ENCODE measurements at places on chromosomes 1 and 21.
A peak's percentile ranks its signal among the peaks of the same experiment; 100 is the strongest.

- no peak for DNase-seq
Observed at GRCh38 chr1:53384796-53385195, 56.9 kb upstream of the LRP8 start.

GRCh38 chr1:28580722-28581530, 11.1 kb upstream of the RAB42 start:
- peak; percentile 68 for DNase-seq

DNA sequence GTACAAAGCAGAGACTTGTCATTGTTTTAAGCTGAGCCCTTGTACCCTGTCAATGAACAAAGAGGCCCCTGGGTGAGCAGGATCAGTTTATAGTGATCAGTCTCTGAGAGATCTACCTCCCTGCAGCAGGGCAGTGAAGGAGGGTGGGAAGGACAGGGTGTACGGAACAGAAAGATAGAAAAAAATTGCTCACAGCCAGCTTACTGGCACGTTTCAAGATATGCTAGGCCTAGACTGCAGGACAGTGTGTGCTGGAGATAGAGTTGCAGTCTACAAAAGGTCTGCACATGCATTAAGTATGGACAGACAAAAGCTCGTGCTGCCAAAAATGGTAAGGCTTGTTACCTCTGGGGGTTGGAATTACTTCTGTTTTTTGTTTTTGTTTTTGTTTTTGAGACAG, 34.6 kb downstream of the OVAAL start:
- no peak for DNase-seq

GRCh38 chr1:56688522-56689026, 43.5 kb downstream of the PRKAA2 start:
- DNase-seq, result no peak

DNA sequence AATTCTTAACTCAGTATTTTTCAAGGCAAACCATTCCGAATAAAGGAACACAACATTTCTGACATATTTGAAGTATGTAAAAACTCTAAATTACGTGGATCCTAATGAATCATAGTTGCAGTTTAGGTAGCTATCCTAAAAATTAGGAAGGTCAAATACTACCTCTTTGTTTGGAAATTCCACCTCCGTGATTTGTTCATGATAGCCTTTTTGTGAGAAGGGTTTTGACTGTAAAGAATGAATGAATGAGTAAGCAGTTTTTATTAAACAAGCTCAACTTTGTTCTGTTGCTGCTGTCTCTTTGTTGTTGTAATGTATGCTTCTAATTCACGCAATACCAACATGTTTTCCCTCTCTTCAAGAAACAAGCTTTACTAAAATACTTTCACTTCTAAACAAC, 840.4 kb downstream of the USP25 start:
- DNase-seq, result no peak

DNA sequence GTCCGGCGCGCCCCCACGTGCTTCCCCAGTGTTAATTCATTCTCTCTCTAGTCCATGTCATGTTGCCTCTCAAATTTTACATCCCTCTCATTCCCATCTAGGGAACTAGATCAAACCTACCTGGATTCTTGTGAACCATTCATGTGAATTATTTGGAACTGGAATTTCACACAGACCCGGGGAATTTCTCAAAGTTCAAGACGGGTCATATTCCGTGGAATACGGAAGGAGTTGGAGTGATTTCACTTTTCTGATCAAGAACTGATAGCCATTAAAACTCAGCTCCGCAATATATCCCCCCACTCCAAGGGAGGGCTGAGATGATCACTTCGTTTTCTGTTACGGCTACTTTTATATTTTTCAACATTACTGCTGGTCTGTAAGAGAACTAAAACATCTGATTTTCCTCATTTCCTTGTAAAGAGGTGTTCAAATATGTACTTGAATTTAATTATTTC, 1.0 kb upstream of the ENO1 start:
- DNase-seq, result no peak

DNA sequence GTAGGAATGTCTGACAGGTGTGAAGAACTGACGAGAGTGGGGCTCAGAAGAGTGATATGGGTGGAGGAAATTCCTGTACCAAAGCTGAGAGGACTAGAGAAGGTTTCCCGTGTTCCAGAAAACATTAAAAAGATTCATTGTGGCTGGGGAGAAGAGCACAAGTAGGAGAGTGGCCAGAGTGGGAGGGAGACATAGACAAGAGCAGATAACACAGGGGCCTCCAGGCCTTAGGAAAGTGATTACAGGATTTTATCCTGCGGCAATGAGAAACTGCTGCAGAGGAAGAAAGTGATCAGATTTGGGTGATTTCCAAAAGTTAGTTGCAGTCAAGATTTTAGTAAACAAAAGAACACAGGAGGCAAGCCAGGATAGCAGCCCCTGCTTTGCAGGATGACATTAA, 7.9 kb downstream of the C8B start:
- DNase-seq, result no peak

- DNase-seq, result no peak
Observed at GRCh38 chr1:209370241-209370995, 213.1 kb upstream of the CAMK1G start.

GRCh38 chr1:3654549-3655281, 2.4 kb downstream of the TP73 start:
- no peak for DNase-seq

DNA sequence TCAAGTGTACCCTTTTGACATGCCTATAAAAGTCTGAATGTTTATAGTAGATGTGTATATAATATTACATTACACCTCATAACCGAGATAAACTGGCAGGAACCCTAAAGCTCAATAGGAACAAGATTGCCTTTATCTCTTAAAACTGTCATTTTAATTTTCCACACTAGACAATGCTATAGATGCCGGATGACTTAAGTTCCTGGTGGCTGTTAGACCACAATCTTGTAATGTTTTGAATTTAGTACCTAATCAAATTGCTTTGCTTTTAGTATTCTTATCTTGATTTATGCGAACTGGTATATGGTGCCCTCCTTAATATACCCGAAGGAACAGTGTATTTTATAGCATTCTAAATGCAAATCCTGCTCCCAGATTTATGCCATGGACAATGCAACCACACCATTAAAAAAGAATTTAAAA, 1397.0 kb upstream of the ADGRL4 start:
- DNase-seq, result no peak

- no peak for DNase-seq
Observed at GRCh38 chr1:151854658-151855057, 1.1 kb upstream of the THEM5 start.

GRCh38 chr1:204503122-204503912, 8.7 kb upstream of the PIK3C2B start:
- peak; percentile 86 for DNase-seq

DNA sequence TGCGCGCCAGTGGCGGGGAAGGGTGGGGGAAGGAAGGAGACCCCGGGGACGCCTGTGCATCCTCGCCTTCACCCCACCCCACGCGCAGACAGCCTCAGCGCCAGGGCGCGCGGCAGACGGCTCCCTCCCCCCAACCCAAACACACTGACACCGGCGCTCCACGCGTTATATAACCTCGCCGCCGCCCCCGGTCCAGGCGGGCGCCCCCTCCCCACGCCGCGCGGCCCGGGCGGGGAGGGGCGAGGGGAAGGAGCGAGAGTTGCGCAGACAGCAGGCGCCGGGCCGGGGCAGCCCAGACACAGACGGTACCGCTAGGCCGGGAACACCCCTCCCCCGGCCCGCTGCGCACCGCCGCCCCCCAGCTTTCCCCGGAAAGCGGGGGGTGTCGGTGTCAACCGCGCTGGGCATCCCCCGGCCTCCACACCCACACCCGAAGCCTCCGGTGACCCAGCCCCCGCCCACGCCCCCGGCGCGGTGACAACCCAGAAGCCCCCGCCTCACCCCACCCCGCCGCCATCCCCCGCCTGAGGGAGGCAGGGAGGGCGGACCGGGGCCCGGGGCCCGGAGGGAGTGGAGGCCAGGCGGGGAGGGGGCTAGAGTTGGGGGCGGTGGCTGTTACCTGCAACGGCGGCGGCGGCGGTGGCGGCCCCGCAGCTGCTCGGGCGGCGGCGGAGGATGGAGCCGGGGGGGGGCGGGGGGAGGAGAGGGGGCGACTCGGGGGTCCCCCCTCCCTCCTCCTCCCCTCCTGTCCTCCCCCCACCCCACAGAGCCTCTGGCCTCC, 432 bp downstream of the AKT3 start:
- peak; percentile 21 for DNase-seq

GRCh38 chr1:214002472-214002871, 14.7 kb downstream of the PROX1 start:
- DNase-seq, result no peak

DNA sequence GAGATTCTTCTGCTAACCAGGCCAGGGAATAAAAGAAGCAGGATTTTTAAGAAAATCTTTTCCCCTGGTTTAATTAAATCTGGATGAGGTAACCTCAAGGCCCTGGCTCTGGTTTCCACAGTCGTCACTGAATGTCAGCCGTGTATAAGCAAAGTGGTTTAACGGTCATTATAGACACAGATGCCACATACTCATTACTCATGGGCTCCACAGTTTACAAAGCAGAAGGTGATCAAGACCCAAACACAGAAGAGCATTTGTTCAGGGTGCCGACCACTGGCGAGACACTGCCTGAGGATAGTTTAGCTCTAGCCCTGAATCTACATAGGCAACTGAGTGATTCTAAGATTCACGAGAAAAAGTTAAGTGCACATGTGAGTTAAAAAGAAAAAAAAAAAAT, 27.8 kb upstream of the RAP1GAP start:
- no peak for DNase-seq

DNA sequence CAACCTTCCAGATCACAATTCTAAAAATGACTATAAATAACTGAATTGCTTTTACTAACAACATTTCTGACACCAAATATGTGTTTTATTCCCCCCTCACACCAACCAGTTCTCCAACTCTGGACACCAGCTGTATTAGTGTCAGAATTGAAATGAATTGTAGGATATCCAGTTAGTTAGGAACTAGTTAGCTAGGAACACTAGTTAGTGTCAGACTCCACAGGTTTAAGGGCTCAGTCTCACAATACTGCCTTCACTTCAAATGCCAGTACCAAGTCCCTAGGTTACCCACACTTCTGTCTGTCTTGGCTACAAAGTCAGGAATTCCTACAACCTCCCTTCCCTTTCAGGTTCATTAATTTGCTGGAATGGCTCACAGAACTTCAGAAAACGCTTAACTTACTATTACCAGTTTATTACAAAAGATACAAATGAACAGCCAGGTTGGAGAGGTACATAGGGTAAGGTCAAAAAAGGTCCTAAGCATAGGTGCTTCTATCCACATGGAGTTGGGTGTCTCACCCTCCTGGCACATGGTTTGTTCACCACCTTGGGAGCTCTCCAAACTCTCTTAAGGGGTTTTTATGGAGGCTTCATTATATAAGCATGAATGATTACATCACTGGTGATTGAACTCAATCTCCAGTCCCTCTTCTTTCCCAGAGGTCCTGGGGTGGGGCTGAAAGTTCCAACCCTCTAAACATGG, 4.2 kb downstream of the STXBP3 start:
- no peak for DNase-seq

- DNase-seq, result no peak
Observed at GRCh38 chr1:205448540-205449253, 7.1 kb downstream of the BLACAT1 start.

GRCh38 chr1:47534436-47534835, 96.6 kb downstream of the FOXD2 start:
- DNase-seq, result no peak

GRCh38 chr1:153540394-153541361, at the start of gene S100A5:
Gene S100A5 (minus strand): TSS chr1:153540934. CDS start chr1:153540191, 743 bp downstream.
- DNase-seq, result peak; percentile 69

- peak; percentile 66 for DNase-seq
Observed at GRCh38 chr1:169795687-169796086, 980 bp upstream of the METTL18 start.

DNA sequence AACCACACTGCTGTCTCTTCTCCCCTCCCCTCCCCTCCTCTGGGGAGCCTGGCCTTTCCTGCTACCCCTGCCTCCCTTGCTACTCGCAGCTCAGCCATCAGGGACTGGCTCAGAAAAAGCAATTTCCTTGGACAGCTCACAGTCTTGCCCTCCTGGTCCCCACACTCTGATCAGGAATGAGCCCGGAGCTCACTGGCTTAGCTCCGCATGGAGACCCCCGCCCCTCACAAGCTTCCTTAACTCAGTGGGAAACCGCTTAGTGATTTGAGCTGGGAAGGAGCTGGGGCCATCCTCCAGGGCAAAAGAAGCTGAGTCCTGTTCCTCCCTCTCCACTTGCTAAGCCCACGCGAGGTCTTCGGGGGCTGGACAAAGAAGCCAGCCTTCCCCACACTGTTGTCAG, 70.3 kb upstream of the ACTL8 start:
- DNase-seq, result no peak

GRCh38 chr1:48022306-48022705, 25.1 kb upstream of the TRABD2B start:
- no peak for DNase-seq

DNA sequence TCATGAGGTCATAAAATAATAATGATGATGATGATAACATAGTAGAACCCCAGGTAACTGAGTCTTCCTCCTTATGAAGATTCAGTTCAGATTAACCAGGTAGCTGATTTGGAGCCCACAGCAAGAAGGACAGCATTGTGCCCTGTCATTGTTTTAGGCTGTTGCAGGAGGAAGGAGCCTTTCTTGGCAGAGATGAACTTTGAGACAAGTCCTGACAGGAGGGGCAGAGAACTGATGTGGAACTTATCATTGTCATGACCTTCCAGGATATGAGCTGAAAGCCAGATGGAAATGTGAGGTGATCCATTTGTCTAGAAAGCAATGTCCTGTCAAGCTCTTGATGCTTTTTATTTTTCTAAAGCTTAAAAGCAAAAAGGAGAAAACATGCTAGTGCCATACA, 132.6 kb upstream of the COA6 start:
- no peak for DNase-seq

DNA sequence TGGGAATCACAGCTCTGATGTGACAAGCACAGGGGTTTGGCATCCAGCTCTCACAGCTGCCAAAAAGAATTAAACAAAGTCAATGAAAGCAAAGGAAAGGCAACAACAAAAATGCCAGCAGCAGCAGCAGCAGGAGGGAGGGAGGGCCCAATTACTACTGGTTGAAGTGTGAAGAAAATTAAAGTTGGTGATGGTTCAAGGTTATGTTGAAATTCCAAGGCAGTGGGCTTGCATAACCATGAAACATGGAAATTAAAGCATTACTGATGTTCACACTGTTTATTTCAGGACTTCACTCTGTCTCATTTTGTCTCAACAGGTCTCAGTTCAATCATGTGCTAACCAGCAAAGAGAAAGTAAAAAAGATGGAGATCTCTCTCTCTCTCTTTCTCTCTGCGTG, 220.3 kb upstream of the LYPLAL1 start:
- DNase-seq, result no peak

DNA sequence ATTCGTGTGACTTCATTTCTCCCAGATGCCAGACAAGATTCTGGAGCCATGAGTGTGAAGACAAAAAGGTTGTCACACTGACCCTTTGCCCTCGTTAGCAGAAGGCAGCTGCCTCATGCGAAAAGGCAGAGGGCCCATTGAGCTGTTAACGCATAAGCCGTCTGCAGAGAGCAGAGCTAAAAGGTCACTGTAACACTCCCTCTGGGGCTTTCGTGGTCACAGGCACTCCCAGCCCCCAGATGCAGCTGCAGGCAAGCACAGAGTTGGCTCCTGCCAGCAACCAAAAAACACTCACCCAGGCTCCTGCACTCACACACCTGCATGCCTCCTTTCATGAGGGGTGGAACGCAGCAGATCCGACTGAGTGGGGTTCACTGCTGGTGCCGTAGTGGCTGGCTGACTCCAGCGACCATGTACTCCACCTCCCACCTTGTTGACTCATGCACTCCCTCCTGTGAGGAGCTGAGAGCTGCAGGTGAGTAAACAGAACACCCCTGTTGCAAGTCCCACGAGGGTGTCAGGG, 287.5 kb downstream of the SMYD3 start:
- peak; percentile 33 for DNase-seq
